Astrocyte (in vitro differentiated cells and primary cell): ENCODE measurements at places on chromosomes 12 and 14. TPM values are rescaled to one million over a fixed set of nuclear protein-coding genes. Genes with fewer than 3 reads are reported as not detected.

GRCh38 chr14:25837551-25837965 is 760.3 kb downstream of the NOVA1 start:
- DNase-seq = peak; percentile 4

GRCh38 chr14:100297320-100298300 is 8.6 kb downstream of the SLC25A29 start:
- peak; percentile 77 for DNase-seq

DNA sequence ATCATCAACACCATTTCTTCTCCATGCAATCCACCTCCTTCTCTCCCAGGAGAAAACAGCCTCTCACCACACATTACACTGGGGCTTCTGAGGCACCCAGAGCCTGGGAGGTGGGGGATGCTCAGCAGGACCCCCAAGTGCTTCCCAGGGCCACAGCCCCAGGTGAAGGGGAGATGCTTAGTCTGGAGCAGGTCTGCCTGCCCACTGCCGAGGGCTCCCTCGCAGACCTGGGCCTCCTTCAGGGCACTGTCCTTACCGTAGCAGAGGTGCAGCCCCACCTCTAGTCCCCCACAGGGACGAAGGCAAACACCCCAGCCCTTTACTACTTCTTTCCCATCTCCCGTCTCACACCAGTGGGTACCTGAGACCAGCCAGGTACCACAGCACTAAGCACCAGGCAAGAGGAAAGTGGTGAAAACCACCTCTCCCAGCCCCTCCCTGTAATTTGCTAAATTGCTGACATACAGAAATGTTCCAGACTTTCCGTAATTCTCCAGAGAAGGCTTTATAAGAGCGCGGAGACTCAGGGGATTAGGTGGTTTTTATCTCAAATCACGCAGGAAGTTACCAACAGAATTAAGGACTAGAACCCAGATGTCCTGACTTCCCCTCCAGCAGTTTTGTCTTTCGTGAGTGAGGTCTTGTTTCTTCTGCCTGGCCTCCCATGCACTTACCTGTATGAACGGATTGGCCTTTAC is 59.0 kb downstream of the PLEKHG3 start:
- no peak for DNase-seq

DNA sequence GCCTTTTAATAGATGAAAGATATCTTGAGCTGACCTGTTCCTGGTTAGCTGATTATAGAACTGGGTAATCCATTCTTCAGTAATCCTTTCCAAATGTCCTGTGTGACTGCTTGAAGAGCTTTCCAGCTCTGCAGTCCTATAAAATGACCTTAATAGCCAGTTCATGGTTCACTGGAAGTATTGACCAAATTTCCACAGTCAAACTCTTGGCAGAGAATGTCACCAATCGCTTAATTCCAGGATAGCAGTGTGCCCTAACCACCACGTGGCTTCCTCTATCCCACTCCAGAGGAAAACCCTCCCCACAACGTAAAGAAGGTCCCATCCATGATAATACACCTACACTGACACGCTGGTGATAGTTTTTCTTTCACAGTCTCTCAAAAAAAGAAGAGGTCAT is 17.4 kb downstream of the PRKAB1 start:
- DNase-seq = no peak

DNA sequence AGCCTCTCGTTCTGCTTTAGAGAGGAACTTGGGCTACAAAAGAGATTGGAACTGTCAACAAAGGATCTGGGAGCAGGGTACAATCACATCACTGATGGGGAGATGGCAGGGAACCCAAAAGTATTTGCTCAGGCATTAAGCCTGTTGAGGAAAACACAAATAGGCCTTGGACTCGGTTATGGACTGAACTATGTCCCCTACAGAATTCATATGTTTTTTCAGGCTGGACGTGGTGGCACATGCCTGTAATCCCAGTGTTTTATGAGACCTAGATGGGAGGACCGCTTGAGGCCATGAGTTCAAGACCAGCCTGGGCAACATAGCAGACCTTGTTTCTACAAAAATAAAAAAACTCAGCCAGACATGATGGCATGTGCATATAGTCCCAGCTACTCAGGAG is 13.9 kb downstream of the DDX23 start:
- DNase-seq = no peak

DNA sequence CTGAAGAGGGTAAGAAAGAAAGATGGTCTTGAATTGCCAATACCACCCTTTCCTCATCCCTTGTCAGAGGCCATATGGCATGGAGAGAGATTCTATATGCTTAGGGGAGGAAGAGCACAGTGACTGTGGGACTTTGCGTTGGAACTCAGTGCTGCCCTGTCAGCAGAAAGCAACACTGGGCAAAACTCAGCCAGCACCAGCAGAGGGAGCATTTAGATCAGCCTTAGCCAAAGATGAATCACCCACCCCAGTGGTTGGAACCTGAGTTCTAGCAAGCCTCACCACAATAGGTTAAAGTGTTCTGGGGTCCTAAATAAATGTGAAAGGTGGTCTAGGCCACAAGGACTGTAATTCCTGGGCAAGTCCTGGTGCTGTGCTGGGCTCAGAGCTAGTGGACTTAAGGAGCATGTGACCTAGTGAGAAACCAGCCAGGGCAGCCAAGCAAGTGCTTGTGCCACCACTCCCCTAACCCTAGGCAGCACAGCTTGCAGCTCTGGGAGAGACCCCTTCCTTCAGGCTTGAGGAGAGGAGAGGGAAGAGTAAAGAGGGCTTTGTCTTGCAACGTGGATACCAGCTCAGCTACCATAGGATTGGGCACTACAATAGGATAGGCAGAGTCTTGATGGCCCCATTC is 11.4 kb upstream of the BCAT1 start:
- DNase-seq = peak; percentile 47

GRCh38 chr14:31465111-31465510 is 7.8 kb upstream of the DTD2 start:
- DNase-seq = peak; percentile 42

DNA sequence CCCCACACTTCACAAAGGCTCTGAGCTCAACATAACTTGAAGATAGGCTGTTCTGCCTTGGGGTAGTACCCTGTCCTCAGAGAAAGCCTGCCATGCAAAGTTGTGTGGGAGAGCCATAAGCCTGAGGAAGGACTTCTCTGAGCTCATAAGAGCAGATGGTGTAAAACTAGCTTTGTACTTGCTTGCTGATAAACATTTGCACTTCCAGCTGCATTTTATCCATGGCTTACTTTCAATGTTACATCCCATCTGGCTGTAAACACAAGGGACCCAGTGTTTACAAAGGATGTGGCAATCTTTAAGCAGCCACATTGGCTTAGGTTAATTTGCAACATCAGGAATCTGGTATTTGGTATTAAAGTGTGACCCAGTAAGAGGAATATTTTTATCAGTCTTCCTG is 258.1 kb downstream of the IPO8 start:
- DNase-seq = no peak

GRCh38 chr12:7555752-7556151 is 52.2 kb upstream of the CD163 start:
- peak; percentile 4 for DNase-seq

DNA sequence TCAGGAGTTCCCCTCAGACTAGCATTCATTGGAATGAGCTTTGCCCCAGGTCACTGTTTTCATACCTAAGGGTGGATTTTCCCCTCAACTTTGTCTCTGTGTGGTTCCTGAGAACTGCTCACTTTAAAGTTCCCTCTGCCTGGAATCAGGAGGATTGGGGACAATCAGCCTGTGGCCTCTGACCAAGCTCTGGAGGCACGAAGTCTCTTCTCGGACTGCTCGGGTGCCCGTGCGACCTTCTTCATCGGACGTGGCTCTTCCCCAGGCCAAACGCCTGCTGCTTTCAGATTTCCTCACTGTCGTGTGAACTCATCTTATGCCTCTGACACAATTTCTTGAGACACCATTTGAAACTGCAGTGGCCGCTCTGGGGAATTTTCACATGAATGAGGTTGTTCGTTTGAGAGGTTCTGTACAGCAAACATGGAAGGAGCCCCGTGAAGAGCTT is 153.7 kb upstream of the PZP start:
- no peak for DNase-seq

DNA sequence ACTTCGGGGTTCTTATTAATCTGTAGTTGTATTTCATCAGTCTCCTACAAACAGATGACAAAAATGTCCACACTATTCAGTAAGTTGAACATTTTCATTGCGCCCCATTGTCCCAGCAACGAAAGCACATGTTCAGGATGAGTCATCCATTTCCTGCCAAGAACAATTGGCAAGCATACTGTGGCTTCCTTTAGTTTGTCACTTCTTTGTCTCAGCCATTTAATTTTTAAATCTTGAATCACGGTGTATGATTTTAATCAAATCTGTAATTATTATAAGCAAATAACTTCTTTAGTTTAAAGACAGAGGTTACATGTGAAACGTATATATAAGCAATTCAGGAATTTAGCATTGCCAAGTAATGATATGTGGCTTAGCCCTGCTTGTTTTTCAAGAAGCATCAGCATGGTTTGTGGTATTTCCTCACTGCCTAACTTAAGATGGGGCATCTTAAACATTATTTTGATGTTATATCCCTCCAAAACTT is 211.3 kb upstream of the KRR1 start:
- peak; percentile 93 for DNase-seq

DNA sequence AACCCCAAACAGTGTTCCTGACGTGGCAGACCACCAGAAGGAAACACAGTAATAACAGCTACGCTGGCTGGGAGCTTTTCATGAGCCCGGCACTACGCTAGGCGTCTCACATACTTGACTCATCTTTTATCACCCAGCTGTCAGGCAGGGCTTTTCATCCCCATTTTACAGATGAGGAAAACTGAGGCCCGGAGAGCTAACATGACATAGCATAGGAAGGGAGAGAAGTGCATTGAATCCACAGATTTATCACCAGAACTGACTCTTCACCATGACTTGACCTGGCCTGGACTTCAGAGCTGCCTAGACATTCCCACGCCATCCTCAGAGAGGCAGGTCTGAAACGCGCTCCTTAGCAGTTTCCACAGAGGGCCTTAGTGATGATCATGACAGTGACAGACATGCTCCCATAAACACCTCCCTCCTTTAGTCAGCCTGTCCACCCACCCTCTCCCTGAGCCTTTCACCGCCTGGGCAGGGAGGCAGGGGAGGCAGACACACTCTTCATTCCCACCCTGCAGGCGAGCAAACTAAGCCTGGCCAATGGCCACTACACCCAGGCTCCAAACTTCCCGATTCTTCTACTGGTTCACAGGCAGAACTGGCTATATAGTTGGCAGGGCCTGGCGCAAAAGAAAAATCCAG is 56.2 kb downstream of the RBM19 start:
- DNase-seq = no peak

DNA sequence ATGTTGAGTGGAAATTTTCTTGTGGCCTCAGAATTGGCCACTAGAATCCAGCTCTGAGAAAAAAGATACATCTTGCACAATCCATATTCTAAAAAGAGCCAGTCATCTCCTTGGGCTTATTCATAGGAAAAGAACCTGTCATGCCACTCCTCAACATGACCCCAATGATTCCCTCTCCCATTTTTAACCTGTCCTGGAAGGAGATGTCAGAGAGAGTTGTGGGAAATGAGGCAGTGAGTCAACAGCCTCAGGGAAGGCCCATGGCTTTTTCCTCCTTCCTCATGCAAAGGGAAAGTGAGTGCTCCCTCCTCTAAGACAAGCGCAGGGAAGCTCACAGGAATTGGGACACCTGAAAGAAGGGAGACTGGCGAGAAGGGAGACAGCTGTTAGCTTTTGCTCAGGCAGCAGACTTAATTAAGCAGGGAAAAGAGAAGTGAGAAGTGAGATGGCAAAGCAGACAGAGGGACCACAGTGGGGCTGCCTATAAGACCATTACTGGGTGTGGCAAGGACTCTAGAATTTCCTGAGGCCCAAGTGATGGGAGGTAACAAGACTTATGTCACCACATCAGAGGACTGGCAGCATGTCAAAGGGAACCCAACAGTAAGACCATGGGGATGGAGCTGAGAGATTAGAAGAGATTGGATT is 10.2 kb upstream of the DHRS7 start:
- no peak for DNase-seq

DNA sequence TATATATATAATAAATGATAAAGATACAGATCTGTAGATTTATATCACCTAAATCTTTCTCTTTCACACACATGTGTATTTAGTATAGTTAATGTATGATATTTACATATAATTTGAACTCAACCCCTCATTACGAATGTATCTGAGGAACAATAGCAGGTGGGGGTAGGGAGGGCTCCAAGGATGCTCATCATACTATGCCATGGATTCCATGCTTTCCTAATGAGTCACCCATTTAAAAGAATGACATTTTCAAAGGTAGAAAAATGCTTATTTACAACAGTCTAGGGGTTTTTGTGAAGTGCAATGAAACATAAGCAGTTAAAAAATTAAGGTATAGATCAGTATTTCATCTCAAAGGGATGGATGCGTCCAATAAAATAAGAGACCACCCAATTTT is 181.6 kb downstream of the SOX5 start:
- peak; percentile 1 for DNase-seq

DNA sequence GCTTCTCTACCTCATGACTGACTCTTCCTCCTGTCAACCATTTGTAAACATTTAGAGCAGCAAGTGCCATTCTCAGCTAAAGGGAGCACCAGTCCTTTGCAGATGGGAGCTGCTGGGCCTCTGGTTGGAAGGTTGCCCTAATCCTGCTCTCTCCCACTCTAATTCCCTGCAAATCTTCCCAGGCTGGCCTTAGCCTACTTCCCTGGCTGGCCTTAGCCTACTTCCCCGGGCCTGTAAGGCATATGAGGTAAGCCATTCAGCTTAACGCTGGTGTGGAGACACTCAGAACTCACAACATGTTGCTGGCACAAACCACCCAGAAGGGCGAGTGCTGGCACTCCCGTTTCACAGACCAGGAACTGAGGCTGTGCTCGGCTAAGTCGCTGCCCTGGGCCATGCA is 69.0 kb downstream of the CPSF2 start:
- no peak for DNase-seq

DNA sequence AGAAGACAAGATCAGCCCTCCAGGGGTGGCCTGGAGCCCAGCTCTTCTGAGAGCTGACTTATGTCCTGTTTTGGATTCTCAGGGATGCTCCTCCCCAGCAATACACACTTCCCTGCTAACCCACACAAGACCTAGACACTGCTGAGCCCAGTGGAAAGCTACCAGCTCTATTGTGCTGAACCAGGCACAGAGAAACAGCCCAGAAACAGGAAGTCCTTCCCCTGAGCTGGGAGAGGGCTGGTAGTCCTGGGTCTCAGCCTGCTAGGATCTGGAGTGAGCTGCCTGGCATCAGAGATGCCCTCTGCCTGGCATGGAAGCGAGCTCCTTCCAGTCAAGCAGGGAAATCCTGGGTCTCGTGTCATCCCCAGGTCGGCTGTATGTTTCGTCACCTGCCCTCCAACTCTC is 1.2 kb upstream of the LAG3 start:
- no peak for DNase-seq

GRCh38 chr14:37318938-37319337 is 121.2 kb downstream of the MIPOL1 start:
- DNase-seq = no peak

- no peak for DNase-seq
Observed at GRCh38 chr12:6426882-6427671, 17.7 kb upstream of the CD27 start.

GRCh38 chr12:51051787-51052186 is 3.7 kb downstream of the LETMD1 start:
- no peak for DNase-seq

- DNase-seq = no peak
Observed at GRCh38 chr12:14058717-14059116, 77.3 kb upstream of the GRIN2B start.

GRCh38 chr14:20757965-20758364 is 10.2 kb upstream of the EDDM3B start:
- no peak for DNase-seq

The SYNDIG1L gene
- not detected in 2 replicates for total RNA-seq

The CTSG gene
- not detected in 2 replicates for total RNA-seq

The ERBB3 gene
- total RNA-seq = 2.6 and 3.8 TPM in 2 replicates

The CLEC4A gene
- 0.32 and 1.6 TPM in 2 replicates for total RNA-seq

The GARIN6 gene
- total RNA-seq = not detected in 2 replicates

The RGS6 gene
- total RNA-seq = 0.34 TPM in 1 of 2 replicates, not detected in the other

The FOXG1 gene
- 0.07 and 0.18 TPM in 2 replicates for total RNA-seq

The TIMM9 gene
- 27.3 and 33.1 TPM in 2 replicates for total RNA-seq
